Activated CD4-positive, alpha-beta T cell treated with anti-CD3 and anti-CD28 coated beads for 24 hours (primary cell): ENCODE measurements at places on chromosomes 11 and 22.

GRCh38 chr11:21321072-21321471, 651.7 kb downstream of the NELL1 start:
- DNase-seq: no peak

- no peak for DNase-seq
These were observed 342.5 kb downstream of the LRRC4C start for GRCh38 chr11:41116970-41117369.

GRCh38 chr11:37755521-37755920, 1157.5 kb upstream of the RAG2 start:
- DNase-seq: no peak

GRCh38 chr11:93821617-93822016, 28.8 kb downstream of the VSTM5 start:
- DNase-seq: no peak

DNA sequence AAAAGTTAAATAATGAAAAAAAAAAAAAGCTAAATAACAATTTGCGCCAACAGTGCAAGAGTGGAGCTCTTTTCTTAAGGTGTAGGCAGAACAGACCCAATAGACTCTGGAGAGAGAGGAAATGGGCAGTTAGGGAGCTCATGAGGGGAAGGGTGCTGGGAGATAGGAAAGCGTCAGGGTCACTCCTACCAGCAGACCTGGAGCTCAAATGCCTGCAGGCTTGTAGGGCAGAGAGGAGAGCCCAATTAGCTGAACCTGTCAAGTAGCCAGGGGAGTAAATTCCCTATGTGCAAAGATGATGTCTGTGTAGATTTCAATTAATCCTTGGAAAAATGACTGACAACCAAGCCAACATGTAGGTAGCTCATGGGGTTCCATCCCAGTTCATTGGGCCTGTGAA, 73.0 kb downstream of the RAB30 start:
- no peak for DNase-seq

- DNase-seq: no peak
These were observed 126.2 kb upstream of the SEZ6L start for GRCh38 chr22:26043031-26043430.

DNA sequence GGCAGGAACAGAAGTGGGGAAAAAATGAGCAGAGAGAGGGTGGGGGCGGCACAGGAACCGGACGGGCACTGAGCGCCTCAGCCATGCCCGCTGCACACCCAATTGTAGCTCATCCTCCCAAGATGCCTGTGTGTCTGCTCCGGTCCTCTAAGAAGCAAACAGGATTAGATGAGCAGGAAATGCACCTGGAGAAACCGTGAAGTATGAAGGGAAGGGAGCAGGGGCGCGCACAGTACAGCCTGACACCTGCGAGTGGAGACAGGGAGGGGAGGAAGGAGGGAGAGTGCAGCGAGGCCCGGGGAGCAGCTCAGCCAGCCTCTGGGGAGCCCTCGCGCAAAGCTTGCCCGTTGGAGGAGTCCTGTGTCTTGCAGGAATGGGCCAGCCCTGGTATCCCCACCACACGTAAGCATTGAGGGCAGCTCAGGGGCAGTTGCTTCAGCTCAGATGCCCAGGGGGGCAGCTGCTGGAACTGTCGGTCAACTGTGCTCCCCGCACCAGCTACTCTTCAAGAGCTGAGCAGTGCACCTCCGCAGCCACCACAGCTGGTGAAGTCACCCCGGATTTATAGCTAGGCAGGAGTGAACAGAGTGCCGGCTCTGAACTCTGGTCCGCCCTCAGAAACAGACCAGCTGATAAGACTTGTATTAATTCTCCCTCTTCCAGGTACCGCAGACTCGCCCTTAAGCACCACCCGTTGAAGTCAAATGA, 7.0 kb downstream of the DNAJB13 start:
- no peak for DNase-seq

GRCh38 chr11:121367001-121367843, 74.7 kb downstream of the SC5D start:
- DNase-seq: no peak

GRCh38 chr22:22428222-22429098, 80.1 kb downstream of the ZNF280B start:
- DNase-seq: no peak

GRCh38 chr11:32099516-32099915, 8.6 kb downstream of the RCN1 start:
- no peak for DNase-seq

GRCh38 chr11:126394036-126394435, 38.5 kb downstream of the ST3GAL4 start:
- DNase-seq: no peak

GRCh38 chr11:134581121-134581626, 169.1 kb upstream of the B3GAT1 start:
- DNase-seq: no peak

DNA sequence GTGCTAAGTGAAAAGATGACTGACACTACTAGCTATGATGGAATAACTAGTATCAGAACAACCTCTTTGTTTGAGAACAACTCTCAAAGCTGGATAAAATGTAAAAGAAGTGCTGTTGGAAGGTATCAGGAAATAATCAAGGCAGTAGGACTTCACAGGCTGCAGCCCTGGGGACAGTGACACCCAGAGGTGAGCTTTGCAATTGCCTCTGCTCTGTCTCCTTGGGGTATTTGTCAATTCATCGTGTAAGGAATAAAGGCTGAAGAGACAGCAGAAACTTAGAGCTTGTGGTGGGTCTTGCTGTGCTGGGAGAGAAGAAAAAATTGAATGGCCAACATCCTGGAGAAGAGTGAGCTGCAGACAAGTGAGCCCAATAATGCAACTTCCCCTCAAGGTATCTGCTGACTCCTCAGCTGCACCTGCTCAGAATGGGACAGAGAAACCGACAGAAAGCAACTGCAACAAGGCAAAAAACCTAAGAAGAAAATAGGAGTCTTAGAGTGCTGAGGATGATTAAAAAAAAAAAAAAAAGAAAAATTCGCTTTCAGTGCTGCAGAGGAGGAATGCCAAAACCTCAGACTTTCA, 141.1 kb downstream of the RCN1 start:
- DNase-seq: no peak

DNA sequence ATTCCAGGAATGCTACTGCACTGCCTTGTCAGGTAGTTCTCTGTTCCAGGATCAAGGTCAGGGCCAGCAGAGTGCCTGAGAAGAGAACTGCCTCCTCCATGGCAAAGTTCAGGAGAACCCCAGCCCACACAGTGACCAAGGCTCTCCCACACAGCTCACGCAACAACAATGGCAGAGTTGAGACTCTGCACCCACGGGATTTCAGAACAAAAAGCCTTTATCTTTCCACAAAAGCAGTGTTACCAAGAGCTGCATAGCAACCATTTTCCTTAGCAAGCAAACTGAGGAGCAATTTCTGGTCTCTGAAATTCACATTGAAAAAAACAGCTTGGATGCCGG, 11.1 kb downstream of the PLAAT3 start:
- no peak for DNase-seq

GRCh38 chr22:49331223-49331815, 496.4 kb downstream of the BRD1 start:
- no peak for DNase-seq

DNA sequence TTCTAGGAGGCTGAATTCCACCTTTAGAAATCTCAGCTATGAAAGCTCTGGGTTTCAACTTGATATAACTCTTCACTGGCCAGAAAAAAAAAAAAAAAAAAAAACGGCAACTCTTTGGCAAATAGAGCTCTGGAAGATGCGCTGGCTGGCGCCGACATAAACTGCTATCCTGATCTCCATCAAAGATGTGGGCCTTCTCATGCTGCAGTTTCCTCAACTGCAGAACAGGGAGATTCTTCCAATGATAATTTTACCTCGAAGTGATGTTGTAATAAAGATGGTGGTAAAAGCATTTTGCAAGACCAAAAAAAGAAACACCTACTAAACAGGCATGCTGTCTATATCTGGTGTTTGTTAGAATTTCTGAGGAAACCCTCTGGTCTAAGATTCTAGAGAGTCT, 20.3 kb downstream of the FLI1 start:
- DNase-seq: no peak

DNA sequence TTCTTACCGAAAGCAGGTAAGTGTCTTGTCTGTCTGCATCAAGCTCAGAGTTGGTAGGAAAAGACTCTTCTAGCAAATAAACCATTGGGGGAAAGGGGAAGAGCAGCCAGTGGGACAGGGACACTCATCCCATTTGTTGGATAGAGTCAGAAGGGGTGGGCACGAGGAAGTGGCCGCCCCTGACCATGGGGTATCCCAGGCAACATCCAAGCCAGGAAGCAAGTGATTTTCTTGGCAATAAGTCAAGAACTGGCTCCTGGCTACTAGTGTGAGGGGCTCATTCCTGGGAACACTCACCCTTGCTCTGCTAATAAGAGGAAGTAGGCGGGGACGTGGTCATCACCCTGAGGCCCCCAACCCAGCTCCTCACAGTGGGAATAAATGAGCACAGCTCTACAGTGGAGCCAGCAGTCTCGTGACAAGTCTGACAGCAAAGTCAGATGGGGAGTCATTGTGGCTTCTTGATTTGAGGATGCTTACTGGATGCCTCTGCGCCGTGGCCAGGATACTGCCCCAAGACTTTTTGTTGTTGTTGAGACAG, 6.7 kb downstream of the SLC25A18 start:
- DNase-seq: no peak

- peak; percentile 16 for DNase-seq
These were observed 40.1 kb upstream of the CLMP start for GRCh38 chr11:123235117-123235655.

DNA sequence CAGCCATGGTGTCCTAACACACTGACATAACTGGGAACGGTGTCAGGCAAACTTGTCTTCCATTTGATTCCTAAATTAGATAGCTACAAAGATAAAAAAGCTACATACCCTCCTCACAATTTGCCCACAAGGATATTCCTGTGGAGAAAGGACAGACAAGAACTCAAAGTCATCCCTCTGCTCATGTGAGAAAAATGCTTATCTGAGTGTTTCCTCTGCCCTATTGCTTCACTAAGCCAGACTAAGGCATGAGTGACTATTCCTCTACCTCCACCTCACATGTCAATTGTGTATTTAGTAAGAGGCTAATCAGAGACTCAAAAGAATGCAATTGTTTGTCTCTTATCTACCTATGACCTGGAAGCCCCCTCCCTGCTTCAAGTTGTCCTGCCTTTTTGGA, 247.7 kb downstream of the DDX10 start:
- no peak for DNase-seq

GRCh38 chr11:75536786-75537641, 11.3 kb upstream of the GDPD5 start:
- no peak for DNase-seq

GRCh38 chr11:66011785-66012303, at the start of gene CST6:
Gene CST6 (plus strand): TSS chr11:66012008. CDS start chr11:66012045, 37 bp downstream.
- DNase-seq: no peak

DNA sequence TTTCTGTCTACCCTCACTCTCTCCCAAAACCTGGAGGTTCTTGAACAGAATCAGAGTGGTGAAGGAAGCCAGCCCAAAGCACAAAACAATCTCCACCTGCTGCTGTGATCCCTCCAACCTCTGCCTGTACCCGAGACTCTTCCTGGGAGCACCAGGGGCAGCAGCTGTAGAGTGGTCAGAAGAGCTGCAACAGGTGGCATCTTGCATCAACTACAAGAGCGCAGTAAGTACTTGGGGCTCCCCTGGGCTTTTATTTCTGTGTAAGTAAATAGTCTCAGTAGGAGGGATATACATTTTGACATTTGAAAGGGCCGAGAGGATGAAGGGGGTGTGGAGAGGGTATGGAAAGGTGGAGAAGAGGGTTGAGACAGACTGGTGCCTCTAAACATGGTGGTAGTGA, 8.3 kb upstream of the UBQLNL start:
- DNase-seq: no peak

GRCh38 chr22:19210188-19210587, 31.7 kb upstream of the SLC25A1 start:
- no peak for DNase-seq

DNA sequence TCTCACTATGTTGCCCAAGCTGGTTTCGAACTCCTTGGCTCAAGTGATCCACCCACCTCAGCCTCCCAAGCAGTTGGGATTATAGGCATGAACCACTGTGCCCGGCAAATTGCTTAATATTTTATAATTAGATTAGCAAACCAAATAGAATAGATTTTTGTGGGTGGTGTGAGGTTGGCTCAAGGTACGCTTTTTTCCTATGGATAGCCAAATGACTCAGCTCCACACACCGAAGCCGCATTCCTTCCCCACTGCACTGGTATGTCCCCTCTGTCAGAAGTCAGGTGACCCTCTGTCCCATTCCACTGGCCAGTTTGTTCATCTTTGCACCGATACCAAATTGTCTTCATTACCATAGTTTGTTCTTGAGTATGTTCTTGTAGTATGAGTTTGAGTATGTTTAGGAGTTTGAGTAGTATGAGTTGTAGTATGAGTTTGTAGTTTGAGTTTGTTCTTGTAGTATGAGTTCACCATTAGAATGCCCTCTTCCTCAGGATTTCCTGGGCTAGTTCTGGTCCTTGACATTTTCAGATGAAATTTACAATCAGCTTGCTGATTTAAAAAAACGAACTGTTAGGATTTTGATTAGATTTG, 19.4 kb downstream of the SUSD2 start:
- DNase-seq: no peak

- no peak for DNase-seq
These were observed 1.1 kb upstream of the CNGA4 start for GRCh38 chr11:6237761-6238302.

GRCh38 chr22:27358096-27358870, 443.3 kb downstream of the MN1 start:
- DNase-seq: no peak

GRCh38 chr11:71582309-71582895, at the start of gene KRTAP5-11:
Gene KRTAP5-11 (minus strand): TSS chr11:71582875. CDS start chr11:71582837, 38 bp downstream.
- DNase-seq: no peak

DNA sequence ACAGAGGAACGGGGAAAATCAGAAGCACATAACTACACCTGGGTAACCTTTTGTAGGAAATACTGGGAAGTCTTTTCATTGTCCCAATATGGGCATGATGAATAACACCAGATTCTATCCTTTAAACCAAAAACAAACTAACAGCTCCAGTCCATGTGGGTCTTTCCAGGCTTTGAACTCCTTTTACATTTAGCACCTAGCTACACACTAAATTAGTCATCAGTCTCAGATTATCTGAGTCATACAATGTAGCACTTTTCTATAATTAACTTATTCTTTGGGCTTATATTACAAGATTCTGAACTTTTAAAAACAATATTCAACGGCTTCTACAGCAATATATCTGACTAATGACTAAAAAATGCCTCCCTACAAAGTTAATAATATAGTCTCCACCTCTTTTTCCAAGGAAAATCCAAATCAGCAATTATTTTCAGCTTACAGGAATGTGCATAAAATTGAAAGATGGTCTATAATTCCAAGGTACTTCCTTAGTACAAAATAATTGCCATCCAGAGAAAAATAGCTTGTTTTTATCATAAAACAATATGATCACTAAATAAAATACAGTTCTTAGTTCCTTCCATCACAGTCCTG, 26.3 kb downstream of the STK33 start:
- DNase-seq: no peak
